ENCODE measurements at places on chromosomes 5 and 9.

- DNase-seq, result no peak
Measured at GRCh38 chr5:9927521-9927997, 297.4 kb upstream of the TAS2R1 start.

- no peak for DNase-seq
Measured at GRCh38 chr5:30804739-30805505, 388.6 kb upstream of the CDH6 start.

GRCh38 chr5:10525124-10525495 lies 38.8 kb upstream of the ANKRD33B start:
- DNase-seq, result no peak

- DNase-seq, result no peak
Measured at GRCh38 chr5:1537603-1538154, 13.9 kb upstream of the LPCAT1 start.

DNA sequence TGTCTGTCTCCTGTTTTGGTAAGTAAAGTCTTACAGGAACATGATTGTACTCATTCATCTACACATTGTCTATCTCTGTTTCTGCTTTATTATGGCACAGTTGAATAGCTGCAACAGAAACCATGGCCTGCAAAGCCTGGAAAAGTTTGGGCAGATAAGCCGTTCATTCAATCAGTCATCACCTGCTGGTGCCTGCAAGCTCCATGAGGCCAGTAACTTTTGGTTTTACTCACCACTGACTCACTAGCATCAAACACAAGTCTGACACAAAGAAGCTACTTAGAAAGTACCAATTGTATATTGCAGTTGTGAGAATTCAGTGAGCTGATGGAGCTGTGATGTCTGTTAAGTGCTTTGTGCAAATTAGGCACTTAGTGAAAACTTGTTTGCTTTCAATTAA lies 373.6 kb upstream of the SGCD start:
- DNase-seq, result no peak

GRCh38 chr5:28954074-28954473 lies 1915.7 kb upstream of the CDH9 start:
- DNase-seq, result no peak

GRCh38 chr5:2576823-2577222 lies 174.7 kb downstream of the IRX2 start:
- no peak for DNase-seq
